ENCODE measurements at places on chromosomes 6 and 20. TPM values are rescaled to one million over a fixed set of nuclear protein-coding genes. Genes with fewer than 3 reads are reported as not detected.

The CPXM1 gene
- total RNA-seq, result 0.15 TPM

The SIGLEC1 gene
- 0.11 TPM for total RNA-seq

The MYLIP gene
- total RNA-seq, result 13.9 TPM

The AVP gene
- not detected for total RNA-seq

The GNMT gene
- total RNA-seq, result 1.7 TPM

The HLA-DRA gene
- total RNA-seq, result 585 TPM

The DEFB112 gene
- total RNA-seq, result not detected

The CYP24A1 gene
- total RNA-seq, result not detected

The TCF21 gene
- total RNA-seq, result not detected
